ENCODE measurements at places on chromosomes 11 and 22.

GRCh38 chr11:6681949-6682348, 1.2 kb downstream of the MRPL17 start:
- no peak for DNase-seq

- no peak for DNase-seq
These were observed 16.9 kb upstream of the ARHGAP42 start for GRCh38 chr11:100670140-100670539.

GRCh38 chr11:78337554-78337924, 80.1 kb downstream of the GAB2 start:
- DNase-seq, result no peak

DNA sequence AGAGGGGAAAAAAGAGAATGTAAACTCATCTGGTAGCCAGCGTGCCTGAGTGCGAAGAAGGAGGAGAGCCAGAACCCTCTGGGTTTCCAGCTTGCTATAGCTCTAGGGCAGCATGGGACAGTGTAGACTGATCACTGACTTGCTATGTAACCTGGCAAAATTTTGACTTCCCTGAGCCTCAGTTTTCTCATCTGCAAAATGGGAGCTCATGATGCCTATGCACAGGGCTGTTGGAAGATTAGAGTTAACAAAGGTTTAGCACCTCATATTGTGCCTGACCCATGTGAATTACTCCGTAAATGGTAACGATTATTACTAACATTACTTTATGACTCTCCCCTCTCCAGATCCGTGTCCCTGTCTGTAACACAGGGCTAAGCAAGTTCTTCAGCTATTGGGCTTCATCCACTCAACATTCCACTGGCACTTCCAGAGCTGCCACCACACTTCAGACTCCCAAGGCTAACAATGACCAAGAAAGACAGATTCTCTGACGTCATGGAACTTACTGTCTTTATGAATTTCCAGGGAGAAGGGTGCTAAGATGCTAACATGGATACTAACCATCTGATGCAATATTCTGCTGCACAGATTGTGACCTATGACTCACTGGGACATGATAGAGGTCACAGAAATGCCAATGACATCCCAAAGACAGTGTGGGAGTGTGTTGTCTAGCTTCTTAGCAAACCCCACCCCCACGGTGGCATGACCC, 195.2 kb downstream of the TRIM29 start:
- DNase-seq, result no peak

DNA sequence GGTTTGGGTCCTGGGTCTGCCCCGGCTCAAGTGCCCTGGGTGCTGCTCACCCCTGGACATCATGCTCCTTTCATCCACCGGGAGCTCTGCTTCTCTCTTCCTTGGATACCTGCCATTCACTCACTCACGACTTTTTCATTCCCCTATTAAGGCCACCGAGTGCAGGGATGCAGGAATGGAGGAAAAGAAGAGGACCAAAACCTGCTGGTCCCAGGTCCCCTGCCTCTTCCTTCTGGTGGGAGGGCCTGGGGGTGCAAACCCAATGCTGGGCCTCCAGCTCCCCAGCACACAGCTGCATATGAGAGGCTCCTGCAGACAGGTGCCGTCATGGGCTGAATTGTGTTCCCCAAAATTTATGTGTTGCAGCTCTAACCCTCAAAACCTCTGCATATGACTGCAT, 36.8 kb upstream of the MYEOV start:
- DNase-seq, result no peak

DNA sequence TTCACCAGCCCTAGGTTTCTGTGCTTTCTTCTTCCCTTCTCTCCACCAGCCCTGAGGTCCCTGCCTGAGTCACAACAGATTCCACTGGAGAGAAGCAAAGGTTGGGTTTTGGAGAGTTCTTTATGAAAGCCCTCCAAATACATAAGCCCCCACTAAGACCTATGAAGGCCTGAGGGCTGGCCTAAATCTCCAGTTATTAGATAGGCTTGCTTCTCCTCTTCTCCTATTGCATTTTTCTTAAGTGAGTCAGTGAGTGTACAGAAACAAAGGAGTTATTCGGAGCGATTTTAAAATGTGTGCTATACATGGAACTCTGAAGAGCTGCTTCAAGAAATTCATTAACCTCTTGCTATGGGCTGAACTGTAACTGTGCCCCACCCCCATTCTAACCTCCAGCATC, 1057.3 kb downstream of the OPCML start:
- DNase-seq, result no peak

DNA sequence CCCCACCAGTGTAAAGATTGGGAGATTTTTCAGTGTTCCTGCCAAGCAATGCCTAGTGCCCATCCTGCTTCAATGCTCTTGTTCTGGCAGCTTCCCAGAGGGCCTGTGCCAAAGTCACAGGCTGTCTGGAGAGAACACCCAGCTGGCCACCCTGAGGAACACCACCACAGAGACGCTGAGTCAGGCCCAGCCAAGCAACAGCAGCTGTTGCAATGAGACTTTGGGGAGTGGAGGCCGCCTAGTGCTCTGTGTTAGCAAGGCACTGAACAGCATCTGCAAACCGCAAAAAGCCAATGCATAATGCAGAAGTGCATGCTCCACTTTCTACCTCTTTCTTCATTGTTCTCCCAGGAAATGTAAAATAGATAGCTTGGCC, 168.1 kb downstream of the NXPE2 start:
- DNase-seq, result no peak

- DNase-seq, result no peak
These were observed 919.3 kb downstream of the NTM start for GRCh38 chr11:132289590-132290256.

DNA sequence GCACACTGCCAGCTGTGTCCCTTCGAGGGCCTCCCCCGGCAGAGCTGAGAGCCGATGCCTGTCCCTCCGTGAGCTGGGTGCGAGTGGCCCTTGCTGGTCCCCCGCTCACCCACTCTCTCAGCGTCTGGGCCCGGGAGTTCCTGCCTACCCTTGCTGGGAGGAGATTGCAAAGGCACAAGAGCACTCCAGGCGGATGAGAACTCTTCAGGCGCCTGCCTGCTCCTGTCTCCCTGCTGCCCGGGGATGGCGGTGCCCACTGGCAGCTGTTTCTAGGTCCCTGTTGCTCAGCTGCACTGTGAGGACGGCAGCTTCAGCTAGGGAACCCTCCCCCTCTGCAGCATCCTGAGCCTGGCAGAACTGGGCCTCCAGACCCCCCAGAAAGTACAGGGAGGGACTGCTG, 61.1 kb downstream of the FLRT1 start:
- no peak for DNase-seq

DNA sequence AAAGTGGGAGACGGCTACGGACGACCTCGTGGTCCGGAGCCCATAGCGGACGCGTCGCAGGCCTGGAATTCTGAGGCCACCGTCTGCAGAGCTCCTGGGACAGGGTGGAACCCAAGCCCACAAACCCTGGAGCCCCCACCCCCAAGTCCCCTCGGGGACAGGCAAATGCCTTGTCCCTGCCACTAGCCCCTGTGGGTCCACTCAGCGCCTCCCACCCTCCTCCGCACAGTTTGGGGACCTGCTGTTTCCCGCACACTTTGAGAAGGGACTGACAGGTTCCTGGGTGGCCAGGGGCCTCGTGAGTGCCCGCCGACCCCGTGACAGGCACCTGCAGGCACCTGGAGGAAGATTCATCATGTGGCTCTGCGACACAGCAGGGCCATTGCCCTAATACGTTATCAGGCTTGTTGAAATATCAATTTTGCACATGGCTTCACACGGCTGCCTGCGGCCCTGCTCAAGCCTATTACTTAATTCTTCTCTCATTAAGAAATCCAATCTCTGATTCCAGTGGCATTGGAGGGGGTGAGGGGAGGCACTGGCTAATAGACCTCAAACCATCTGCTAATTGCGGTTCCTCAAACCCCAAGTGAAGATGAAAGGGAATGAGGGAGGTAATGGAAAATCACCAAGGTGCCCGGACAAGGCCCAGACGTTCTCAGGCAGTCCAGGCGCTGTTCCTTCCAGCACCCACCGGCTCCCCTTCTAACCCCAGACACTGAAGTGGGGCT, 672.5 kb downstream of the BRD1 start:
- no peak for DNase-seq

GRCh38 chr22:27541836-27542235, 259.7 kb downstream of the MN1 start:
- DNase-seq, result no peak

- no peak for DNase-seq
These were observed 15.2 kb downstream of the SERPINH1 start for GRCh38 chr11:75577207-75577606.

DNA sequence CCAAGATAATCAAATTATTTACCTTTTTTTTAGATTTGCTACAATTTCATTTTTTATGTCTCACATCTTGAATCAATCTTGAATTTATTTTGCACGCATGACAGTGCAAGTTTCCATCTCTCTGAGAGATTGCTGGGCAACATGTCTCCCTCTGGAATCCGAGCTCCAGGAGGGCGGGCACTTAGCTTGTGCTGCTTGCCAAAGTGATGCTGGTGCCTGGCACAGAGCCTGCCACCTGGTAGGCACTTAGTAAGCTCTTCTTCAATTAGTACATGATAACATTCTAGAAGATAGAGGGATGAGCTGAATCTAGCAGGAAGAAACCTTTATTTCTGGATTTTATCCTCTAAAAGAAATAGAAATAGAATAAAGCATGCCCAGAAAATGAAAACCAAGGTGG, 27.5 kb upstream of the OR9I1 start:
- DNase-seq, result no peak

GRCh38 chr11:99015634-99016454, 4.9 kb upstream of the CNTN5 start:
- DNase-seq, result no peak

- no peak for DNase-seq
These were observed 52.3 kb downstream of the SLC36A4 start for GRCh38 chr11:93145390-93145915.

GRCh38 chr22:26898946-26899605, 241.7 kb downstream of the MIAT start:
- DNase-seq, result no peak
